ENCODE measurements at places on chromosomes 7 and 10.

DNA sequence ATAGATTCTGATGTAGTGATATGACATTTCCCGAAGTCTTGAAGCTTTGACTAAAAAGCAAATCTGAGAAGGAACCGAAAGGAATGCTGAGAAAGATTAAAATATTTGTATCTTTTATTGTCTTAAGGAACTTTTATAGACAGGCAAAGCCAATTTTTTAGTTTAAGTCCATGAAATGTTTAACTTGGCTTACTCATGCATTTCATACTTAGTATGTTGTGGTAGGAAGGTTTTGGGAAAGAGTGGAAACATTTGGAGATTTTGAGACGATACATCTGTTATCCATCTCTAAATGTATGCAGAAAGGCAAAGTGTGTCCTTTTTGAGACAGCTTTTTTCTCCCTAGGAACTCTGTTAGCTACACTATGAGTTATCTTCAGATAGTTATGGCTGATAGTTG lies 10.1 kb downstream of the TBC1D12 start:
- no peak for DNase-seq

DNA sequence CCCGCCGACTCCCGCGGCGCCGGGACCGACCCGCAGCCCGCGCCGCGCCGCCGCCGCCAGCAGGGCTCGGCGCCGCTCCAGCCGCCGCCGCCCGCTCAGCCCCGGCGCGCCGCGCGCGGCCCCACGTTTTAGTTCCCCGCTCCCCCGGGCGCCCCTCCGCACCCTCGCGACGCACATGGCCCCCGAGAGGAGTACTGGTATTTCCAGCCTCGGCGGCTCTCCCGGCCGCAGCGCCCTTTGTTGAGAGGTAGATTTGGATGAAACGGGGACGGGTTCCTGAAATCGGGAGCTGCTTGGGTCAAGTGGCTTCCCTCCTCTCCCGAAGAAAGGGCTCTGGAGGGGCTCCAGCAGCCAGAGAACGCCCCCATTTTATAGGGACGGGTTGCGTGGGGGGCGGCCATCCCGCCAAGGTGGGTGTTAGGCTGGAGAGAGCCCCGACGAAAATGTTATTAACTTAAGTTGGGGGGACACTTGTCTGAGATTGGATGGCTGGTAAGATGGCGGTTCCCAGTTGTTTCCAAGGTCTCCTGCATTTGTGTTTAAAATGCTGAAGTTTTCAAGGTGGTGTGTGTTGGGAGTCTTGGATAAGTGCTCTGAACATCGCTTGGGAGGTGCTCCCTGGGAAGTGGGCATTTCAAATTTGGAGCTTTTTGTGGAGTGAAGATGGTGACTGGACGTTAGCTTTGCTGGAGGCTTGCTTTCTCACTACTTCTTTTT lies 1.2 kb downstream of the BMI1 start:
- DNase-seq: no peak

GRCh38 chr7:97027427-97028234 lies 3.0 kb upstream of the DLX5 start:
- no peak for DNase-seq

GRCh38 chr7:122886357-122887081 lies at the start of gene CADPS2:
TSS of gene CADPS2 (minus strand) at chr7:122886460. CDS start at chr7:122886337, 123 bp downstream.
- peak; percentile 45 for DNase-seq

- DNase-seq: no peak
Observed at GRCh38 chr10:71033396-71033980, 145.1 kb upstream of the PCBD1 start.

GRCh38 chr10:27366769-27367168 lies 126.2 kb upstream of the ACBD5 start:
- no peak for DNase-seq

- no peak for DNase-seq
Observed at GRCh38 chr7:95675016-95675415, 78.7 kb upstream of the PDK4 start.

DNA sequence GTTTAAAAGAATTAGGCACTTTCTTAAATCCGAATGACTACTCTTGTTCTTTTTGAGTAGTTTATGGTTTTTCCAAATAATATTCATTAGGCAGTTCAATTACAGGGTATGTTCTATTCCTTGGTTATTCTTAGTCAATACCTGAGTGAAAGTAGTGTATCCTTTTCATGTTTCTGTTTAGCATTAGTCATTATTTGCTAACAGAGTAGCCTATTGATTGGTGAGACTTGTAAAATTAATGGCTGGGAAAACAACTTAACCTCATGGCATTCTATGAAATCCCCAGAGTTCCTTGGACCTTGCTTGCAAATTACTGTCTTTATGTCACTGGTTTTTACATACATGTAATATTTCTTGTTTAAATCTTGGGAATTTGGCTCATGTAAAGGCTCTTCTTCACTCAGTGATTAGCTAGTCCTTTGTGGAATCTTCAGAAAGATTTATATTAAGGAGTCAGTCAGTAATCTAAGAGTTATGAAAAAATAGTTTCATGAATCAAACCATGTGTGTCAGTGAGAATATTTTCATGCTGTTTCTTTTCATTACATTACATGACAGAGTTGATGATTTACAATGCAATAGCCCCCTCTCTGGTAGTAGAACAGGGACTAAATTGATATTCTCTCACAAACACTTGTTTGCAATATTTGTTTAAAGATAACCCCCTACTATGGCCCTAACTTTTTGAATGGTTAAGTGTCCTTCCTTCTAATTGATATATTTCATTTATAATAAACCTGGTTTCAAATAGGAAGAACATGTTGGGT lies 81.5 kb upstream of the LRRTM3 start:
- no peak for DNase-seq

GRCh38 chr10:70820976-70821750 lies 5.4 kb downstream of the SGPL1 start:
- DNase-seq: no peak

DNA sequence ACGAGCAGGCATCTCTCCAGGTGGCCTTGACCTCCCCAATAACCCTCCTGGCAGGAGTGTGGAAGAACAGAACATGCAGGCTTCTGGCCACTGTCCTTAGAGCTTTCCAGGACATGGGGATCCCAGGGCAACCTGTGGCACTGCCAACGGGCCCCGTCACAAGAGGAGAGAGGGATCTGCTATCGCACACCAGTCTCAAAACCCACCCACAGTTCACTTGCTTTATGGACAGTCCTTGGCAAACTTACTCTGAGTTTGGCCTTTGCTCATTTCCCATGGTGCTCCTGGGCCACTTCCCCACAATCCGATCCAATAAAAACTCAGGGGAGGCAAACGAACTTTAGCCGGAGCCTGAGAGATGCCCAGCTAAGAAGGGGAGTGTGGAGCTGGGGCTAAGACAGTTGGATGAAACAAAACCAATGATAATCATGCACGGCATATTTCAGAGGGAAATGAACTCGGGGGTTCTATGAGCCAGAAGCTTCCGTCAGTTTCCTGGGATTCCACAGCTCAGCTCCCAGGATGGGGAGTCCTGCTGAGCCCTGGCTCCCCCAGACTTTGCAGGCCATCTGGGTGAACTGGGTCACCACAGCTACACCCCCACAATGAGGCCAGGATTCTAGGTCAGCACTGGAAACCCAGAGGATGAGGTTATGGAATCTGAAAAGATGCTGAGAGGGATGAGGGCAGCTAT lies 158.4 kb downstream of the NEURL1 start:
- DNase-seq: no peak

DNA sequence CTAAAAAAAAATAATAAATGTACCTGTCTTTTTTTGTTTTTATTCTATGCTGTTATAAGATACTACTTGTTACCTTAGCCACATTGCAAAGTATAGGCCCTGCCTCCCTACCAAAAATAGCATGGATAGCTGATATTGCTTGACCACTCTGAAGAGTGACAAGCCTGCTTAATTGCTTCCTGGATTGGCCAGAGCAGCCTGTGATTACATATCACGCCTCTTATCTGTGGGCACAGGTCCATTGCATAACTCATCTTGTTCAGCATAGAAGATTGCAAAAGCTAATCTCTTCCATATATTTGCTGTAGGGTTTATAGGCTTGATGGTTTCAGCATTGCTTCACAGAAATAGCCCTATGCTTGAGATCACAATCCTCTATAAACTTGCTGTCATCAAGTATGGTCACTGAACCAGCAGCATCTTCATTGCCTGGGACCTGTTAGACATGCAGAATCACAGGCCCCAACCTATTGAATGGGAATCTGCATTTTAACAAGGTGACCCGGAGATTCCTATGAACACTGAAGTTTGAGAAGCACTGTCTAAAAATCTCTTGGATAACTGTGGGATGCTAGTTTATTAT lies 280.8 kb upstream of the CDC14C start:
- no peak for DNase-seq

- no peak for DNase-seq
Observed at GRCh38 chr10:5468262-5469106, 30.9 kb downstream of the CALML5 start.

DNA sequence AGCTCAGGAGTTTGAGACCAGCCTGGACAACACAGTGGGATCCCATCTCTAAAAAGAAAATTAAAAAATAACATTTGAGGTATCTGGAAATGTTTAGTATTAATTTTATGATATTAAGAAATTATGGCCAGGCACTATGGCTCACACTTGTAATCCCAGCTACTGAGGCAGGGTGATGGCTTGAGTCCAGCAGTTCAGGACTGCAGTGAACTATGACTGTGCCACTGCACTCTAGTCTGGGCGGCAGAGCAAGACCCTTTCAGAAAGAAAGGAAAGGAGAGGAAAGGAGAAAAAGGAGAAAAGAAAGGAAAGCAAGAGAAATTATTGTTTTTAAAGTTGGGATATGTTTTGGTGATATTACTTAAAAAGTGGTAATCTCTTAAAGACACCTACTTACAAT lies 2.5 kb upstream of the CCDC186 start:
- no peak for DNase-seq

GRCh38 chr10:131204406-131205152 lies 106.9 kb downstream of the TCERG1L start:
- no peak for DNase-seq

DNA sequence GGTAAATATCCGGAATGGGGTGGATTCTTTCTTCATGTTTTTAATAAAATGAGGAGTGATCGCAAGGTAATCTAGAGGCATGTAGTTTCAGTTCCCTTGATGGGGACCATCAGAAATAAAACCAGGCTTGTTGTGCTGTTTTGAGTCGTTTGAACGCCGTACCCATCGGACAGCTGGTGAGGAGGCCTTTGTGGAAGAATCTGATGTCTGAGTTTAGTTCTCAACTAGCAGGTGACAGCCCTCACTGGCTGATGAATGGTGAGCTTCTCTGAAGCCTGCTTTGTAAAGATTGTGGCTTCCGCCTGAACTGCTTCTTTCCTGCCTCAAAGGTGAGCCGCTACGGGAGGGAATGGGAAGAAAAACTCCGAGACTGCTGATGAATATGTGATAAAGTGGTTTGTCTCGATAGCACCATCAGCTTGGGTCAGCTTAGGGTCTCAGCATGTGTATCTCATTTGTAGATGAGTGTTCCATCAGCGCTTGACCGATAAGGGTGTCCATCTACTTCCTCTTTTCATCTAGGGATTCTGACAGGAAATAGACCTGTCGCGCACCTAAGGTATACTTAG lies 977 bp downstream of the TMEM248 start:
- DNase-seq: no peak

DNA sequence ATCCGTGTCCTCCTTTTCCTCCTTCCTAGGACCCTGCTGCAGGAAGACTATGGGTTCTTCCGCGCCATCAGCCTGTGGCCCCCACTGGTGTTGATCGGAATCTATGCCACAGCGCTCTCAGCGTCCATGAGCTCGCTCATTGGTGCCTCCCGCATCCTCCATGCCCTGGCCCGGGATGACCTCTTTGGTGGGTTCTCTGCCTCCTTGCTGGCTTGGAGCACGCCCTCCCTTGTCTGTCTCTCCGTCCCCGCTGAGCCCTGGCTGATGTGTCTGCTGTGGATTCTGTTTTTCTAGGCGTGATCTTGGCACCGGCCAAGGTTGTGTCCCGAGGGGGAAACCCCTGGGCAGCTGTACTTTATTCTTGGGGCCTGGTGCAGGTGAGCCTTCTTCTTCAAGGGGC lies 7.3 kb upstream of the TRIP6 start:
- DNase-seq: no peak

DNA sequence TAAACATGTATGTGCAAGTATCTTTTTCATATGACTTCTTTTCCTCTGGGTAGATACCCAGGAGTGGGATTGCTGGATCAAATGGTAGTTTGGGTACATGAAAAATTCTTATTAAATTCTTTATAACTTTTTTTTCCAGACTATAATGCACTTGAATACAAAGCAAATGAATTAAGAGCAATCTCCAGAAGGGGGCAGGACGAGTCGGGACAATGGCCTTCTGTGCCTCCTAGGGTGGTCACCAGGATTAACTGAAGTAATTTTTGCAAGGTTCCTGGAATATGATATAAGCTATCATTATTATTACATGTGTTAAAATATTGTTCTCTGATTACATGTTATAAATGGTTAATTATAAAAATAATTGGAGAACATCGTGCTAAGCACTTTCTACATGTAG lies 127.2 kb downstream of the PPP1R17 start:
- no peak for DNase-seq

DNA sequence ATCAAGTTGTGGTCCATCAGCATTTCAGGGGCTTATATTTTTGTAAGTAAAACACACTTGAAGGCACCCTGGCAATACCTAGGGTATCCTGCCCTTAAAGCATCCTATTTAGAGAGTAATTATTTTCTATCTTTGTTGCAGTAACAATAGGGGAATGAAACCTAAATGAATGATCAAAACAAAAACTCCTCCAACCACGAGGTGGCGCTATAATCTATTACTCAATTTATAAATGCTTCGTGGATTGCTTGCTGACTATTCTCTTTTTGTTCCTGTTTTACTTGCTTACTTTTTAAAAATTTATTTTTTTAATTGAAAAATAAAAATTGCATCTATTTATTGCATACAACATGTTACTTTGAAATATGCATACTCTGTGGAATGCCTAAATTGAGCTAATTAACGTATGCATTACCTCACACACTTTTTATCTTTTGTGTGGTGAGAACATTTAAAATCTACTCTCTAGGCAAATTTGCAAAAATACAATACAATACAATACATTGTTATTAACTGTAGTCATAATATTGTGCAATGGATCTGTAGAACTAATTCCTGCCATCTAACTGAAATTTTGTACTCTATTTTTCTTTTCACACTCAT lies 147.7 kb upstream of the BMPER start:
- no peak for DNase-seq

DNA sequence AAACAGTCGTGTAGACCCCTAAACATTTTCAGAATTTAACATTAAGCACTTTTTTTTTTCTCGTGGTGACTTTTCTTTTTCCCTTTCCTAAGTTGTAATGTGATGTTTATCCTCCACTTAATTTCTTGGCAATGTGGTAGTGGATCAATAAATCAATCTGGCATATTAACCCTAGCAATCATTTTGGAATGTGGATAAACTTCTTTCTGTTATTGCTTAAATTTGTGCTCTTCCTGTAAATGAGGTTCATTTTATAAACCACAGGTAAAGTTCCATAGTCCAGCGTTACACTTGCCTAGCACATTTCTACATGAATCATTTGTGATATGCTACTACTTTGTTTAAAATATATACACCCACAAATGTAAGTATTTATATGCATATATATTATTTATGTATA lies 247.4 kb upstream of the ETV1 start:
- no peak for DNase-seq

DNA sequence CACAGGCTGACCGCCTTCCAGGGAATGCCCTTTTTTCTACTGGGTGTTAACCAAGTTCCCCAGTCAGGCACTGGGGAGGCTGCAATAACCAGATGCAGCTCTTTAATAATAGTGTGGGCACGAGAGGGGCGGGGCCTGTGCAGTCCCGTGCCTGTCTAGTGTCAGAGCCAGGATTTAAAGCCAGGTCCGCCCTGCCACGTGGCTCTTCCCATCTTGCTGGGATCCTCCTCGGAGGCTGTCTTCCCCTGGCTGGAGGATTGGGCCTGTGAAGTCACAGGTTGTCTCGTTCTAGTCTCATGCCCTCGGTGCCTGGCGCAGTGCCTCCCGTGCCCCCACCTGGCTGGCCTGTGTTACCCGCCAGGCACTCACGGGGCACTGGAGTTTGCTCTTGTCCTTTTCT lies 25.2 kb downstream of the TMEM120A start:
- no peak for DNase-seq
